Right atrium auricular region (tissue), 2 donors: ENCODE measurements at places on chromosomes 11 and 22. TPM values are rescaled to one million over a fixed set of nuclear protein-coding genes. Genes with fewer than 3 reads are reported as not detected.

DNA sequence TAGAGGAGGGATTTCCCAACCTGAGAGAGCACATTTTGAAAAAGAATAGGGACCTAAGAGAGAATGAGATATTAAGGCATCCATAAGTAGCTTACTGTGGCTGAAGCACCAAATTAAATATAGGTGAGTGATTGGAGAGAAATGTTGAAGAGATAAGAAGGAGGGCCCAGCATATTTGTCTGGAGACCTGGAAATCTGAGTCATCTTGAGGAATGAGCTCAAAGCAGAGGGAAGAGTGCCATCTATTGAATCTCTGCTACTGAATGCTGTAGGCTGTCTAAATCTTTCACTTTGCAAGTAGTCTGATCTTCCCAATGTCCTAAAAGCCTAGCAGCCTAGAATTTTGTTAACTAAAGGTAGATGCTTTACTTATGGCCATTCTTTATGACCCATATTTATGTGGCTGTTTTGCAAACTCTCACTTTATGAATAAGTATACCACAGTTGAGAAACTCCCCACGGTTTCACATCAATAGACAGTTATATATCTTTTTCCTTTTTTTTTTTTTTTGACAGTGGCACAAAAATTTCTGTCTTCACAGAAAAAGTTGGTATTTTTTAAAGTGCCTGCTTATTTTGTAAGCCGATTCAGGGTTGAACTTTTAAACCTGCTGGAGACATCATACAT, 2093.5 kb downstream of the LRRC4C start:
- H3K4me1 ChIP-seq, result no peaks in the 10 kb centered on the region
- no peaks in the 10 kb centered on the region for H3K27me3 ChIP-seq
- no peak for DNase-seq
- no peaks in the 10 kb centered on the region for H3K36me3 ChIP-seq
- no peak overlapping the region for H3K4me3 ChIP-seq

GRCh38 chr11:2269601-2270321, 627 bp downstream of the ASCL2 start:
- no peaks in the 10 kb centered on the region for H3K36me3 ChIP-seq
- H3K27me3 ChIP-seq, result peaks cover 30% of the 10 kb centered on the region
- H3K4me3 ChIP-seq, result peak overlapping the region; percentile 52
- peak; percentile 50 for DNase-seq
- H3K4me1 ChIP-seq, result peaks cover 31% of the 10 kb centered on the region

DNA sequence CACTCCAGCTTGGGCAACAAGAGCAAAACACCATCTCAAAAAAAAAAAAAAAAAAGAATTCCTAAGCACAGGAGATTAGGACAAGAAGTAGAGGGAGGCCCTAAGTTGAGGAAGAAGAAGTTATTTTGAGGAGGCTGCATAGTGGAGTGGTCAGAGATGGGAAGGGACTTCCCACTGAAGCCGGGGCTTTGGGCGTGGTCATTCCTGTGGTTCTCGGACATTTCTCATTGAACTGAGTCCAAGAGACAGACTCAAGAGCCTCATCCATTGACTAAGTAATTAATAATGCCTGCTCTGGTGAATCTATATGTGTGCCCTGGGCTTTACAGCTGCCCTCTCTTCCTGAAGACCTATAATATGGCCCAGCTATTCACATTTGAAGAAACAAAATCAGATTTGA, 53.2 kb upstream of the FTH1 start:
- H3K27me3 ChIP-seq, result no peaks in the 10 kb centered on the region
- no peaks in the 10 kb centered on the region for H3K36me3 ChIP-seq
- DNase-seq, result no peak
- H3K4me3 ChIP-seq, result no peak overlapping the region
- no peak overlapping the region for H3K27ac ChIP-seq

PRRG4 gene
- 1.4 TPM for total RNA-seq

DNA sequence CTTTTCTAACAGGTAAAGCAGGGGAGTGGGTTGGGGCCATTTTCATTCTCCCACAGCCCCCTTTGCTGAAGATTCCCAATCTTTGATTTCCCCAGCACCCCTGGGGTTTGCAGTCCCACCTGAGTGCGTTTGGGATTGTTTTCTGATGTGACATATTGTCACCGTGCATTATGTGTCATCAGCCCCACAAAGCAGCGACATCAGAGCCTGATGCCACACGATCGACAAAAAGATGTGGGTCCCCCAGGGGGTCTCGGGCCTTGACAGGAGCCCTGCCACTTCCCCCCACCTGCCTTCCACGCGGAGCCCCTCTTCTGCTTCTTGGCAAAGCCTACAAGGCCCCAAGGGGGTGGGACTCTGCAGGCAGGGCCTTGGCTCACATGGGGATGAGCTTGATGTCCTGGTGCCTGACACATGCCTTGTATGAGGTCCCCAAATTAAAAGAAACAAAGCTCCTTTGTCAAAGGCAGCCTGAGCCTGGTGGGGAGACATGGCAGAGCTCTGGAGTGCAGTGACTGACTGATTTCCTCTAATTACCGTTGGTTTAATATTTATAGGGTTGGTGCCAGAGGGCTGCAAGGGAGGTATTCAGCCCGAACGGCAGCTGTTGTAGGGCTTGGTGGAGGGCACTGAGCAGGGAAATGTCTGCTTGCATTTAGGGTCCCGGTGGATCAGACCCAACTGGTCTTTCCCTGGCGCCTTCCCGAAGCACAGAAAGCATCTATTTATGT, 149.2 kb downstream of the MIAT start:
- no peak for DNase-seq
- H3K4me3 ChIP-seq, result no peak overlapping the region
- no peaks in the 10 kb centered on the region for H3K36me3 ChIP-seq
- H3K27me3 ChIP-seq, result no peaks in the 10 kb centered on the region
- no peaks in the 10 kb centered on the region for H3K4me1 ChIP-seq

- no peaks in the 10 kb centered on the region for H3K4me1 ChIP-seq
- H3K4me3 ChIP-seq, result peak overlapping the region; percentile 35
- no peak for DNase-seq
- H3K27me3 ChIP-seq, result no peaks in the 10 kb centered on the region
Observed at GRCh38 chr11:130426837-130427341, 1.5 kb downstream of the ADAMTS8 start.

- H3K4me3 ChIP-seq, result no peak overlapping the region
- H3K27ac ChIP-seq, result no peak overlapping the region
- peak; percentile 40 for DNase-seq
- no peaks in the 10 kb centered on the region for H3K27me3 ChIP-seq
Observed at GRCh38 chr11:2760196-2760871, 60.5 kb upstream of the KCNQ1OT1 start.

- H3K4me1 ChIP-seq, result no peaks in the 10 kb centered on the region
- no peak for DNase-seq
- H3K27ac ChIP-seq, result no peak overlapping the region
- H3K4me3 ChIP-seq, result no peak overlapping the region
- H3K27me3 ChIP-seq, result no peaks in the 10 kb centered on the region
Observed at GRCh38 chr11:35847473-35847872, 96.4 kb upstream of the LDLRAD3 start.

DNA sequence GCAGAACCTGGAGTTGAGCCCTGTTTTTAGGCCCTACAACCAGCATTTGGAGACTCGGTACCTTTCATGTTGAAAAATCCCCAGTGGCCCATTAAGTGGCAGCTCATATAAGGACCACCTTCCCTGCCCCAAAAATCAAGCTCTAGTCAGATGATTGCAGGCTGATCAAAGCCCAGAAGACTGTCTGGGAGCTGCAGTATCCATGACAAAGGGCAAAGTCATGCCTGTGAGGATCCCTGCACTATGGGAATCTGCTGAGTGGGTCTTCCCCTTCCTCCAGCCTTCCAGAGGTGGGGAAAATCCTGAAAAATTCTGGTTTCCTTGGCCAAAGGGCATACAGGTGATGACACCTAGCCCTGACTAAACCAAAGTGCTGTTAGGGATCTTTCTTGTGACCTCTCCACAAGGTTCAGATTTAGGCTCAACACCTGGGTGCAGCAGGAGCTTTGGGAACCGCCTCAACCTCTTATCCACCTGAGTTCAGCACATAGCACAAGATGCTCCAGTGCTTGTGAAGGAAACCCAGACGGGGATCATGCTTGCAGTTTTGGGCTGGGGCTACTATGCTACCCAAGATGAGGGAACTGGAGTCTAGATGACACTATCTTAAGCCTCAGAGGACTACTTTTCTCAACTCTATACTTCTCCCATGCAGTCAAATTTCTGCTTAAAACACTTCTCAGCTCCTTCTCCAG, 1.2 kb upstream of the TRIM3 start:
- H3K4me1 ChIP-seq, result no peaks in the 10 kb centered on the region
- peak overlapping the region; percentile 82 for H3K4me3 ChIP-seq
- DNase-seq, result no peak
- H3K36me3 ChIP-seq, result peaks cover 26% of the 10 kb centered on the region
- H3K27ac ChIP-seq, result peak overlapping the region; percentile 89

IGSF9B gene
- total RNA-seq, result 17.2 TPM

GGTLC2 gene
- not detected for total RNA-seq

DNA sequence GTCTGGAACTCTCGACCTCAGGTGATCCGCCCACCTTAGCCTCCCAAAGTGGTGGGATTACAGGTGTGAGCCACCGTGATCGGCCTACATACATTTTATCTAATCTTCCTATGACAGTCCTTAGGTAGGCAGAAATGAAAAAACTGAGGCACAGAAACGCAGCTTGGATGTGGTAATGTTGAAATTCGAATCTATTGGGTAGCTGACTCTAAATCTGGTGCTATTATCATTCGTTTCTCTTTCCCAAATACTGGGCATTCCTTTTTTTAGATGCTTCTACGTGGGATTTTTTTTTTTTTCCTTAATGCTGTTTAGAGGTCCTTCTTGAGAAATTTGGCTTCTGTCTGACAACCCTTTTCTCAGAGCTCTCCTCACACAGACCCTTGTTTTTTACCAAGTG, 41.5 kb downstream of the FCHSD2 start:
- no peak overlapping the region for H3K27ac ChIP-seq
- no peaks in the 10 kb centered on the region for H3K4me1 ChIP-seq
- DNase-seq, result no peak

CD3D gene
- not detected for total RNA-seq

GRCh38 chr22:35782504-35782903, 64.8 kb downstream of the APOL5 start:
- H3K27ac ChIP-seq, result no peak overlapping the region
- H3K27me3 ChIP-seq, result no peaks in the 10 kb centered on the region
- no peak for DNase-seq
- peaks cover 14% of the 10 kb centered on the region for H3K36me3 ChIP-seq
- no peak overlapping the region for H3K4me3 ChIP-seq

GRCh38 chr11:100434821-100435641, 252.1 kb upstream of the ARHGAP42 start:
- DNase-seq, result no peak
- H3K36me3 ChIP-seq, result no peaks in the 10 kb centered on the region
- H3K27me3 ChIP-seq, result no peaks in the 10 kb centered on the region
- H3K4me3 ChIP-seq, result no peak overlapping the region
- H3K4me1 ChIP-seq, result no peaks in the 10 kb centered on the region

- H3K27me3 ChIP-seq, result no peaks in the 10 kb centered on the region
- no peak overlapping the region for H3K27ac ChIP-seq
- no peaks in the 10 kb centered on the region for H3K4me1 ChIP-seq
- DNase-seq, result no peak
Observed at GRCh38 chr11:44416776-44417175, 106.8 kb upstream of the ALX4 start.

DNA sequence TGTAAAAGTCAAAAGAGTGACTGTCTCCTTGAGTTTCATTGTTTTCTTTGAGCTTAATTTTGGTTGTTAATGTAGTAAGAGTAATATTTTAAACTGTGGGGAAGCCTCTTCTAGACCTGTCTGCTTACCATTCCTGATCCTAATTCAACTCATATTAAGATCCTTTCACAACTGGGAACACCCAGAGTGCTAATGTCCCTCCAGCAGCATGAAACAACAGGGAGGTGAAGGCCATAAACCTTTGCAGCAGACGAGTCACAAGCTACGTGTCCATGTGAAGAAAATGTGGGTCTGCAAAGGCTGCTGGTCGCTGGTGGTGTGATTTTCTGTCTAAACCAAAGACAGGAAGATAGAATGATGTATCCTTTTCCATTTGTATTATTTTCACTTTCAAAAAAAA, 152.5 kb downstream of the ETS1 start:
- no peak overlapping the region for H3K27ac ChIP-seq
- no peaks in the 10 kb centered on the region for H3K27me3 ChIP-seq
- H3K4me3 ChIP-seq, result no peak overlapping the region
- DNase-seq, result no peak
- H3K4me1 ChIP-seq, result no peaks in the 10 kb centered on the region

TBX10 gene
- total RNA-seq, result not detected

GRCh38 chr11:26470992-26471391, 101.1 kb downstream of the MUC15 start:
- H3K4me1 ChIP-seq, result no peaks in the 10 kb centered on the region
- H3K27ac ChIP-seq, result no peak overlapping the region
- H3K27me3 ChIP-seq, result no peaks in the 10 kb centered on the region
- H3K4me3 ChIP-seq, result no peak overlapping the region

GRCh38 chr11:22472306-22472705, 134.1 kb downstream of the SLC17A6 start:
- H3K36me3 ChIP-seq, result no peaks in the 10 kb centered on the region
- no peak for DNase-seq
- H3K27ac ChIP-seq, result no peak overlapping the region
- no peaks in the 10 kb centered on the region for H3K4me1 ChIP-seq
- no peaks in the 10 kb centered on the region for H3K27me3 ChIP-seq

DNA sequence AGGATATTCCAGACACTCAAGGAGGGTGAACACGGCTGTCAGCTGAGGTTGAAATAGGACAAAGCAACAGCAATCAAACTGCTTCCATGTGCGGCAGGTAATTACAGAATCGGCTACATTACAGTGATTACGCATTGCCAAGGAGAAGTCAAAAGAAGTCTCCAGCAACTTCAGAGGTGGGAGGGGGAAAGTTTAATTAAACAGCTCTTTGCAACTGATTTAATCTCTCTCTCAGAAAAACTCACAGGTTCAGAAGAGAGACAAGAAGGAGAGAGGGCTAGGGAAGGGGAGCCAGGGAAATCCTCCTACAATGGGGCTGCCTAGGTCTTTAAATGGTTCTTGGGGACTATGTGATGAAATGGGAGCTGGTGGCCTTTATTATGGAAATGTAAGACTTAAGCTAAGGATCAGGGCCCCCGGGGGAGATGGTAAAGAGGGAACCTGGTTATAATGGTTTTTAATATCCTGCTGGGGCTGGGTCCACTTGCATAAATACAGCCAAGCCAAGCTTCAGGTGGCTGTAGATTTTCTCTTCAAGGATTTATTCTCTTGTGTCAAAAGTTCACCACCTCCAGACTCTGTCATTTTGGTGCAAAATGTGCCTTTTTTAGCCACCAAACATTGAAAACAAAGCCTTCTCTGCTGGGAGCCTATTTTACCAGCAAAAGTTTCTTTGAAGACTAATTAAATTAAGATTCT, 354.7 kb upstream of the NARS2 start:
- no peaks in the 10 kb centered on the region for H3K36me3 ChIP-seq
- H3K27ac ChIP-seq, result no peak overlapping the region
- H3K4me1 ChIP-seq, result no peaks in the 10 kb centered on the region
- H3K4me3 ChIP-seq, result no peak overlapping the region
- no peaks in the 10 kb centered on the region for H3K27me3 ChIP-seq

GRCh38 chr22:41823797-41824196, 9.1 kb upstream of the SREBF2 start:
- no peaks in the 10 kb centered on the region for H3K27me3 ChIP-seq
- H3K4me3 ChIP-seq, result no peak overlapping the region
- no peaks in the 10 kb centered on the region for H3K4me1 ChIP-seq
- no peak overlapping the region for H3K27ac ChIP-seq

CNIH2 gene
- not detected for total RNA-seq

BTBD18 gene
- total RNA-seq, result not detected
